ENCODE measurements at places on chromosomes 16 and 17.

GRCh38 chr17:72696156-72696555 is 396.3 kb downstream of the SLC39A11 start:
- DNase-seq = no peak

GRCh38 chr16:57640612-57641011 is 12.2 kb downstream of the ADGRG1 start:
- no peak for DNase-seq

- no peak for DNase-seq
These were observed 82.3 kb downstream of the NT5M start for GRCh38 chr17:17385491-17385890.

DNA sequence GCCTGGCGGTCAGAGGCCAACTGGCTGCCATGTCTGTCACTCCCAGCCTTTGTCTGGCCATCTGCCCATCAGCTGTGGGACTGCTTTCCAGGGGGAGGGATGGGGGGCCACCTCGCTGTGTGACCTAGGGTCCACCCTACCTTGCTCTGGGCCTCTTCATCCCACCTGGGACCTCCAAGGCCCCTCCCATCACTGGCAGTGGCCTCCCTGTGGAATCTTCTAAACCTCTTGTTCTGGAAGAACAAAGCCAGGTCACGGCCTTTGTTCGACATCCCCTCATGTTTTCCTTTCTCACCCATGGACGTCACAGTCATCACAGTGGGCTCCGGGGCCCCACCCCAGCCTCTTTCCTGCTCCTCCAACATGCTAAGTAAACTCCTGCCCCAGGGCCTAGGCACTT is 24.0 kb downstream of the SPNS2 start:
- no peak for DNase-seq

DNA sequence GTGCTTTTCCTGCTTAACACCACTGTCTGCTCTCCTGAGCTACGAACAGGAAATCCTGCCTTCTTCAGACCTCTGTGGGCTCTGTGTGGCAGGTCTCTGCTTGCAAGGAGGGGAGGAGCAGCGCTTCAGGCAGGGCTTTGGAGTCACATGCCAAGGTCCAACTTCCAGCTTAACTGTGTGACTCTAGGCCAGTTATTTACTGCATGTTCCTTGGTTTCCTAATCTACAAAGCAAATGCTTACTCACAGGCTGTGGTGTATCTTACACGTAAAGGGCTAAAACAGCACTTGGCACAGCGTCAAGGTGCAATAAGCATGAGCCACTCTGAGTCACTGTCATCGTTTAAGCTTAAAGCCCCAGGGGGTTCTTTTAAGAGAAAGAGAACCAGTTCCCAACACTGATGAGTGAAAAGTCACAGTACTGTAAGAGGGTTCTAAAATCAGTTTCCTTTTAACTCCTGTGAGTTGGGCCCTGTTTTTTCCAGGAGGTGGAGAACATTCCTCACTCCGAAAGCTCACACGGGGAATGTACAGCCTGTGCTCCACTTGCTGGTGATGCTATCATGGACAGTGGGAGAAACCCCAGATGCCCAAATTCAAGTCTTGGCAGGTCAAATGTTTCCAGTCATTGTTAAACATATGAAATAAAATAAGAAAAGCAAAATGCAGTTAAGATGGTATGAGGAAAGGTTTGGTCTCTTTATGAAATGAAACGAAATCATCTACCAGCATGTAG is 54.1 kb upstream of the BCAR1 start:
- peak; percentile 100 for DNase-seq

- DNase-seq = no peak
These were observed 110.2 kb upstream of the LHX1 start for GRCh38 chr17:36827081-36827480.

DNA sequence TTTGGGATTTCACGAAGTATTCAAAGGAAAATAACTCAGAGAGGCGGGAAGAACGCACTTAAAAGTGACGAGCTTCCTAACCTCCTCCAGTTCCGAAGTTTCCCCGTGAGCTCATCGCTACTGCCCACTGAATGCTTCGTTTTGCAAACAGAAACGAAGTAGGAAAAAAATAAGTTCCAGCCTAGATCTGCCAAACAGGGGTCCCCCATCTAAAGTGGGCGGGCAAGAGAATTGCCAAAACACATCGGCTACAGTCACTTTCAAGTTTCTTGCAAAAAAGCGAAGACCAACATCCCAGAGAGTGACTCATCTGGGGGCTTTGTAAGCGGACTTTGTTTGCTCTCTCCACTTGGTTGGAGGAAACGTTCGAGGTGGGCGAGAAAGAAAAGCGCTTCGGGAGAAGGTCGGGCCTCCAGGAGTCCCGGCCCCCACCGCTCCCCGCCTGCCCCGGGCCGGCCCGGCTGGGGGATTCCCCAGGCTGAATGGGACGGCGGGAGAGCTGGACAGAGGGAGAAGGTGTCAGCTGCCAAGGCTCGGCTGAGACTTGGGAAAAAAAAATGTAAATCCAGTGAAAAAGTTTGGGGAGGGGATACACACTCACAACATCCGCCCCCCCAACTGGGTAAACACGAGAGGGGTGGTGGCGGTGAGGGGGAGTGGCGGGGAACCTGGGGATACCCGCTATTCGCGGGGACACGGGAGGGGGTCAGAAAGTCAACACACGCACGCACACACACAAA is 1.0 kb downstream of the VEZF1 start:
- DNase-seq = peak; percentile 87
